ENCODE measurements at places on chromosomes 5 and 9.

GRCh38 chr5:113115061-113115460, 138.5 kb downstream of the DCP2 start:
- DNase-seq = no peak

GRCh38 chr5:179837076-179838011, 16.6 kb downstream of the SQSTM1 start:
- no peak for DNase-seq

- DNase-seq = no peak
These were observed 178.4 kb downstream of the SMARCA2 start for GRCh38 chr9:2193552-2193951.

DNA sequence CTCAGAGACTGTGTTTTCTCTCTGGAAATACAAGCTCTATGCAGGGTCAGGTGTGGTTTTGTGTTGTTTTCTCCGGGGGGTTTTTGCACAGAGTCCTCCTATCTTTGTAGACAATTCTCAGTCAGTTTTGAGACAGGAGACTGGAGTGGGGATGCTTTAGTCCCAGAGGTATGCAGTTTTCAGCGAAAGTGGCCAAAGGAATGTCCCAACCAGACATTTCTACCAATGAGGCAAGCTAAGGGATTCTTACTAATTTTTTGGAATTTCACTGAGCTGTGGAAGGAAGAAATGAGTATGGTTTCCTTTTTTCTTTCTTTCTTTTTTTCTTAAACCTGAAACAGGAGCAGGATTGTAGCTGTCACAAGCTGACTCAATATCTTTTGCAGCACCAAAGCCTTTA, 35.3 kb upstream of the PLPP1 start:
- peak; percentile 42 for DNase-seq

DNA sequence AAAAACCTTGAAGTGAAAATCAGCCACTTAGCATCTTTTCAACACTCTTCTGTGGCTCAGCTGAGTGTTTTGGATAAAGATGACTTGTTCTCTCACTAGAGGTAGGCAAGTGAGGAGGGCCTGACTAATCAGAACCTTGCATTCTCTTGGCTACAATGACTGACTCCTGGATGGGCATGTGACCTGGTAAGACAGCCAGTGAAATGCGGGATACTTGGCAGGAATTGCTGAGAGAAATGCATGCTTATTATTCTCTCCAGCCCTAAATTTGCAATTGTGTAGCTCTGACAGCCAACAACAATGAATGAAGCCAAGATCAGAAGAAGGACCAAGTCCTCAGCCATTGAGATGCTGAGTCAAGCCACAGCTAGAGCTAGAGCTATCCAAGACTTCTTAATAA, 490.5 kb upstream of the ZNF608 start:
- peak; percentile 5 for DNase-seq

GRCh38 chr5:41636605-41637004, 126.2 kb upstream of the PLCXD3 start:
- peak; percentile 38 for DNase-seq

- DNase-seq = peak; percentile 84
These were observed 73.4 kb upstream of the PPARGC1B start for GRCh38 chr5:149656576-149657182.

DNA sequence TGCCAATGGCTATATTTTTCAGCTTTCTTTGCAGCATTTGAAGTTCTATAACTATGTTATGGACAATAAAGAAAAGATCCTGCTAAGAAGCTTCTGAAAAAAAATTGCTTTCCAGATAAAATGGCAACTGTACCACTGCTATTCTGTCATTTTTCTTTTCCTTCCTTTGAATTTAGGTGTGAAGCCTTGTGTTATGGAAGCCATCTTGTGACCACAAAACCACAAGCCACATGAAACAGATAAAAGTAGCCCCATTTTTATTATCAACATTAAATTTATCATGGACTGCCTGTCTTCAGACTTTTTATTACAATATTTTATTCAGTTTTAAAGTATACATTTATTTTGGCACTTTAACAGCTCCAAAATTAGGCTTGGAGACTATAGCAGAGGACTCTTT, 289.9 kb upstream of the ACTBL2 start:
- DNase-seq = no peak

DNA sequence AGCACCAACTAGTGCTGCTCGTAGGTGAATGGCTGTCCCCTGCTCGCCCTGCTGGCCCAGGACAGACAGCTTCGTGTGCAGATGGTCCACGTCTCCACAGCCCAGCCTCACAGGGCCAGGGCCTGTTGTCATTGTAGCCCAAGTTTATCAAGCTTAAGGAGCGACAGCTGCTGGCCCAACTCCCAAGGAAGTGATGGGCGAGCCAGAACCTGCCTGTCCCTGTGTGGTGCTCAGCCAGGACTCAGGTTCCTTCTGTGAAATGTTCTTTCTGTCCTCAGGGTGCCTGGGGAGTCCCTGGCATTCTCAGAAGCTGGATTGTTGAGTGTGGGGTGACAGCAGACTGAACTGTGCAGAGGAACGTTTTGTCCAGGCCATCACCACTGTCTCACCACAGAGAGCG, 16.4 kb downstream of the TRIP13 start:
- no peak for DNase-seq

GRCh38 chr5:6472792-6473191, 24.1 kb downstream of the UBE2QL1 start:
- no peak for DNase-seq

GRCh38 chr5:86427158-86427557, 190.6 kb upstream of the COX7C start:
- no peak for DNase-seq

DNA sequence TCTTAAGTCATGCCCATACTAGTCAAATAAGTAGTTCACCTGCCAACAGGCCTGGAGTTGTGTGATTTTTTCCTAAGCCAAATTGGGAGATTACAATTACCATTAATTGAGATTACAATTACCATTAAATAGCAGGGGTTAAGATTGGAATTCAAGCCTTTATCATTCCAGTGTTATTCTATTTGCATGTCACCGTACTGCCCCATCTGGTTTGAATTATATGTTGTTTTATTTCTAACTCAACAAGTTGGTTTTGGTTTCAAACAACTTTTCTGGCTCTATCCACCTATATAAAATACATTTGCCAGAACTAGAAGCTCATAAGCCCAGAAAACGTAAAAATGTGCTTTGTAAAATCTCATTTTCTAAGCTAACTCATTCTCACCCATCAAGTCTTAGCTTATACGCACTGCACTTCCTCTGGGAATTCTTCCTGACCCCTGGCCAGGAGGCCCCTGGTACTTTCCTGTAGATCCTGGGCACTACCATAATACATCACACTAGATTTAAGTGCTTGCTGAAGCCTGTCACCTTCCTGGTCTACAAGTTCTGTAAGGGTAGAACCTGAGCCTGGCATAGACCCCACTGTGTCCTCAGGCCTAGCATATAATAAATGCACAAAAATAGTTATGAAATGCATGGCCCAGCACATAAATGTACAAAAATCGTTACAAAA, 242.0 kb upstream of the TRPM3 start:
- no peak for DNase-seq

DNA sequence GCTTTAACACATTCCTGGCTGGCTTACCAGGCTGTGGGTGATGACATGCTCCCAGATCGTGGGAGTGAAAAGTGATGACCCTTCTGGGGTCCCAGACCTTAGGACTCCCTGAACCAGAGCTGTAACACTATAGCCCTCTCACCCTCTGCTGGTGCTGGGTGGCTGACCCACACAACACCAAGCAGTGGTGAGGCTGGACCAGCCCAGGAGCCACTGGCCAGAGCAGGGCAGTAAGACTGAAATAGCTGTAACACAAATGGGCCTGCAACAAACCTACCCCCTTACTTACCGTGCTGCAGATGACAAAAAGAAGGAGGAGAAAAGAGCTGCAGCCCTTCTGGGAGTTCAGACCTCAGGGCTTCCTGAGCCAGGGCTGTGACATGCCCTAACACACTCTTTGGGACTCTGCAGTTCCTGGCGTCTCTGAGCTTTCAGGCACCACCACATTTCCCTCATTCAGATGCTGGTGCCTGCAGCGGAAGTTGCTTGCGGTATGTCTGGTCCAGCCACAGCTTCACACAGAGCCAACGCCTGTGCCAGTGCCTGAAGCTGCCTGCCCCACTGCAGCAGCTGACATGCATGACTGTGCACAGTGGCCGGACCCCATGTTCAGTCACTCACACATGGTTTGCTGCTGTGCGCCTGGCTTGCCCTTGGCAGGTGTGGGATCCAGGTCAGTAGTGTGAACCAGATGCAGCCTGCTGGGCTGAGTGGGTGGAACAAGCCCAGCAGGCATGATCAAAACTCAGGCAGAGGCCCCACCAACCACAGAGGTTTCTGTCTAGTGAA, 1247.4 kb downstream of the EFNA5 start:
- no peak for DNase-seq

- no peak for DNase-seq
These were observed 22.7 kb downstream of the SH3GLB2 start for GRCh38 chr9:129005336-129005997.

DNA sequence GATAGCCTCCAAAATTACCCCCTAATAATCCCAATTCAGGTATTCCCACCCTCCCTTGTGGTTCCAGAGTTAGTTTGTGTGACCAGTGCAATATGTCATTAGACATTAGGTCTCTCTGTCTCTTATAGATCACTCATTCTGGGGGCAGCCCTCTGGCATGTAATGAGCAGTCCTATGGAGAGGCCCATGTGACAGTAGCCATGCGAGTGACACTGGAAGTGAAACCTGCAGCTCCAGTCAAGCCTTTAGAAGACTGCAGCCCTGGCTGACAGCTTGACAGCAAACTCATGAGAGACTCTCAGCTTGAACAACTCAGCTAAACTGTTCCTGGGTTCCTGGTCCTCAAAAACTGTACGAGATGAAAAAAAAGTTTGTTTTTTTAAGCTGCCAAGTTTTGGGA, 54.0 kb upstream of the HSPB3 start:
- DNase-seq = no peak

DNA sequence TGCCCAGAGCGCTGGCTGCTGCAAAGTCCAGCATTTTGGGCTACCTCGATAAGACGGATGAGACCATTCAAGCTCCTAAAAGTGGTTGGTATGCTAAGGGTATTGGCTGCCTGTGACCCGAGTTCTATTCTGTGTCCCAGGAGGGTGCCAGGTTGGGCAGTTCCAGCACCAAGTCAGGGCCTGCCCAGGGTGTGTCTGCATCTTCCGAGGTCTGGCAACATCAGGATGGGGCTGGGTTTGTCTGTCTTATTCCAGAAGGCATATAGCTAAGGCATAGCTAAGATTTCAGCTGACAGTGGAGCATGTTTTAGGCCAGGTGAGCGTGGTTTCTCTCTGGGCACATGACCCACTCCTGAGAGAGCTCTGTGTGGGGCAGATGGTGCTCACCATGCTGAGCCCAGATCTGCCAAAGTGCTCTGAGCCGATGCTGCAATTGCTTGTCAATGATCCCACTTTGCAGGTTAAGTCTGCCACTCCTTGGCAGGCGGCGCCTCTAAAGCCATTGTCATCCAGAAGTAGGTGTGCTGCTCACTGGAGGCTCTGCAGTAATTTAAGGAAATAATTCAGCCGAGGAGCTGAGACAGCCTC, 7.8 kb downstream of the SLC9A3 start:
- DNase-seq = no peak

GRCh38 chr9:20253635-20254034, 368.7 kb downstream of the MLLT3 start:
- no peak for DNase-seq

DNA sequence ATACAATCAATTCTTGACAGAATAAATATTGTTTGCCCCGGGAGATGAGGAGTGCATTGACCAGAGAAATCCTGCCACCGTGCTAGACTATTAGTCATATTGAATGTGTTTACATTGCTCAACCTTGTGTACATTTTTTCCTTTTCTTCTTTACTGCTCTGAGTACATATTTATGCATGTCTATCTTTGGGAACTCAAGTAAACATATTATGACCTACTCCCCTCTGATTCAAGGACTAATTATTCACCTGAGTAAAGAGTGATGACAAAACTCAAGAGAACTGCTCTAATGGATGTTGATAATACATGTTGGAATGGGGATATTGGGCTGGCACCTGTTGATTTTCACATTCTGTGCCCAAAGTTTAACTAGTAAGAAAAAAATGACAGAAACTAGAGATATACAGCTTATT, 3.9 kb upstream of the SPINK1 start:
- DNase-seq = no peak

GRCh38 chr5:178116143-178116885, 3.0 kb downstream of the N4BP3 start:
- peak; percentile 84 for DNase-seq

GRCh38 chr9:5696884-5697283, 68.0 kb downstream of the RIC1 start:
- DNase-seq = no peak

DNA sequence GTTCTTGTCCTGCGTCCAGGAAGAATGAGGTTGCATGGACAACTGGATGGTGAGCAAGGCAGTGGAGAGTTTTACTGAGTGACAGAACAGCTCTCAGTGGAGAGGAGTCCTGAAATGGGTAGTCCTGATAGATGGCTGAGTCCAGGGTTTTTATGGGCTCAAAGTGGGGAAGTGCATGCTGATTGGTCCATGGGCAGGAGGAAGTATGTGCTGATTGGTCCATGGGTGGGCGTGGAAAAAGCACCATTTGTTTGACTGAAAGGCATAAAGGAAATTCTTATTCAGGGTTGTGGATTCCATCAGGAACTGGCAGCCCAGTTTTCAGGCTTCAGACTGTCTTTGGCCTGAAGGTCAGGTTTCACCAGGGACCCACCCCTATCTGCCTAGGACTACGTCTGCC, 10.6 kb downstream of the FSD1L start:
- DNase-seq = no peak

DNA sequence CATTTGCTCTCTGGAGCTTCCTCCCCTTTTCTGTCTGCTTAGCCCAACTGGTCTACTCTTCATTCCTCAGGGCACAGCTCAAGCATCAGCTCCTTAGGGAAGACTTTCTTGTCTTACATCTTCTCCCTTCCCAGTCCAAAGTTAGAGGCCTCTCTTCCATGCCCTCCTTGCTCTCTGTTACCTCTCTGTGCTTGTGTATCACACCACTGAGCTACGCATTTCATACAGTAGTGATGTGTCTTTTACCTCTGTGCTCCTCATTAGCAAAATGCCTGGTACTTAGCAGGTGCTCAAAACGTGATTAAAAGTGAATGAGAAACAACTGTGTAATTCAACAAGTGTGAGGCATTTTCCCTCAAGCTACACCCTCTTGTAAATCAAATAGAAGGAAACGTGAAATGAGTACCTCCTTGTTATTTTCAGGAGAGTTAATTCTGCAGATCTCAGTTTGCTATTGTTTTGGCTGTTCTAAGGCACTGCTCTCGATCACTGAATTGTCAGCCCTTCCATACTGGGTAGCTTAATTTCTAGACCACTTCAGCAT, 39.0 kb downstream of the ERAP1 start:
- DNase-seq = peak; percentile 18
